HS-5 (cell line): ENCODE measurements at places on chromosomes 3 and 15.

- DNase-seq: no peak
Observed at GRCh38 chr3:196273655-196274054, 13.9 kb downstream of the PCYT1A start.

- DNase-seq: no peak
Observed at GRCh38 chr15:81284256-81285031, 39.5 kb downstream of the STARD5 start.

- peak; percentile 86 for DNase-seq
Observed at GRCh38 chr3:12194209-12194608, 35.5 kb upstream of the TIMP4 start.

GRCh38 chr15:54082836-54083492 is 104.7 kb downstream of the UNC13C start:
- DNase-seq: no peak

- peak; percentile 22 for DNase-seq
Observed at GRCh38 chr3:165903885-165904630, 66.8 kb upstream of the BCHE start.

- no peak for DNase-seq
Observed at GRCh38 chr3:15497964-15498363, 23.5 kb downstream of the COLQ start.

DNA sequence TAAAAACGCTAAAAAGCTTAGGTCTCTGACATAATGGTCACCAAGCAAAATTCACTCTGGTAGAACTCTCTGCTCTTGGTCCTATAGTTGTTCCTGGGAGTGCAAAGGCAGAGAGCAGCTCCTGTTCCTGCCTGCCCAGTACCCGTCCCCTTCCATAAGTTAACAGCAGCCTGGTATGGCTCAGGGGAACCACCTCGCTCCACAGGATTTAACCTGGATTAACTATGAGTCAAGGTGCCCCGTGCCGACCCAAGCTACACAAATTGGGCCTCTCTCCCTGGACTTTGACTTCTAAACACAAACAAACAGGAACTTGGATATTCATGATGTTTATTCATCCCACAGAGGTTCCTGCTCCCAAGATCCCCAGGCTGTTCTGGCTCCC is 32.1 kb downstream of the SCAP start:
- no peak for DNase-seq

DNA sequence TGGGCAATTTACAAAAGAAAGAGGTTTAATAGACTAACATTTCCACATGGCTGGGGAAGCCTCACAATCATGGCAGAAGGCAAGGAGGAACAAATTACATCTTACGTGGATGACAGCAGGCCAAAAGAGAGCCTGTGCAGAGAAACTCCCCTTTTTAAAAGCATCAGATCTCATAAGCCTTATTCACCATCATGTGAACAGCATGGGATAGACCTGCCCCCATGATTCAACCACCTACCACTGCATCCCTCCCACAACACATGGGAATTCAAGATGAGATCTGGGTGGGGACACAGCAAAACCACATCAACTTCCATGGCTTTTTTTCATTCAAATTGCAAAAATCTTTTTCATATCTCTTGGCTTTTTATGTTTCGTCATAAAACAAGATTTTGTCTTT is 67.6 kb upstream of the GADL1 start:
- no peak for DNase-seq

- DNase-seq: no peak
Observed at GRCh38 chr3:61809879-61810278, 248.5 kb downstream of the PTPRG start.

DNA sequence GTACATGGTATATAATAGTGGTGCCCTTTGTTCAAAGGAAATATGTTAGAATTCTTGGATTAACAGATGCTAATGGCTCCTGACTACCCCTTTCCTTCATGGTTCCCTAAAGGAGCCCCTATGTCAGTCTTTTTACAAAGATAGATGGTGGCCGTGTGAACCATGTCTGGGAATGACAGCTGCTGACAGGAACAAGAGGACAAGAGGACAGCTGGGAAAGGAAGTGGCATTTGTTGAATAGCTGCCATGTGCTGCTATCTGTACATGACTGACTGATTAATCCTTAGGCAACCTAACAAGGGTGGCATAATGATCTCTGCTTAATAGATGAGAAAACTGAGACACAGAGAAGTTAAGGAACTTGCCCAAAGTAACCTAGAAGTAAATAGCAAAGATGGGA is 321.7 kb downstream of the ZNF621 start:
- no peak for DNase-seq

DNA sequence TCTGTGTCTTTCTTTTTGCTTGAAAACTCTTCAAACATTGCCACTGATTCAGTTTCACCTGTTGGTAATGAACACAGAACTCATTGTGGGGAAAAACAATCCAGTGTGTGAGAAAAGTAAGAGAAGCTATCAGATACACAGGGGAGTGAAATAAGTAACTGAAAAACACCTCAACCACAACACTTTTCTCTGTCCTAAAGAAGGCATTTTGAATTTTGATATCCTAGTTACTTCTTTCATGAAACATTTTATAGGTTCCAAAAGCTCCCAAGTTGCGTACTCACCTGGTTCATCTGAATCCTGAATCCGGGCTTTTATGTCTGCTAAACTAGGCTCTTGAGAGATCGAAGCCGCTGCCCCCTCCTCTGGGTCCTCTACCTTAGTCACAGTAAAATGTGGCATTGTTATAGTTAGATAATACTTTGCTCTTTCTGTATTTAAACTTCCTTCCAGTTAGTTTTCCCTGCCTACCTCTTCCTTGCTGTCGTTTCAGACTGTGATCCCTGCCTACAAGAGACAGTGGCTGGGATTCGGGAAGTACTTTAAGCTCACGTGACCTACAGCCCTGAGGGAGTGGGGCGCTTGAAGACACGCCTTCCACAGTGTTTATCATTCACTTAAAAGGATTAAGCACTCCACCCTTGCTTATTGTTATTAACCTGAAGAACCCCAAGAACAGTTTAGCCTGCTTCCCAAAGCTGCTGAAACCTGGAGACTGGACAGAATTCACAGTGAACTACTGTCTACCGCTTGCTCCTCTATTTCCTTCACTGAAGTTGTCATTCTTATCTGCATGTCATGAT is 19.1 kb downstream of the SLC12A6 start:
- no peak for DNase-seq

- no peak for DNase-seq
Observed at GRCh38 chr15:39515765-39516164, 65.1 kb upstream of the THBS1 start.

DNA sequence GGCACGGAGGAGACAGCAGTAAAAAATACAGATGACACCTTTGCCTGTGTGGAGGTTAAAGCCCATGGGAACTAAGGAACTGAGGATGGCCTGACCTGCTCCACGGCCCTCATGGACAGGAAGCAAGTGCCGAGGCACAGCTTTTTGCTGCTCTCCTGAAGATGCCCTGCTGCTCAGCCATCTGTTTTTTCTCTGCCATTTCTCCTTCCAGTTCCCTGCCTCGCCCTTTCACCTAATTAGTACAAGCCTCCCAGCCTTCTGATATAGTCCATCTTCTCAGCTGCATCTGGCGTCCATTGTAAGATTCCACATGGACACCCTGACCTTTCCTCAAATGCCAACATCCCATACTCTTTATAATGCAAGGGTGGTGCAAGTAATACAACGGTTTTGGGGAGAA is 11.8 kb upstream of the CXCR6 start:
- DNase-seq: no peak

- no peak for DNase-seq
Observed at GRCh38 chr15:99925661-99926461, 192.6 kb upstream of the LYSMD4 start.

DNA sequence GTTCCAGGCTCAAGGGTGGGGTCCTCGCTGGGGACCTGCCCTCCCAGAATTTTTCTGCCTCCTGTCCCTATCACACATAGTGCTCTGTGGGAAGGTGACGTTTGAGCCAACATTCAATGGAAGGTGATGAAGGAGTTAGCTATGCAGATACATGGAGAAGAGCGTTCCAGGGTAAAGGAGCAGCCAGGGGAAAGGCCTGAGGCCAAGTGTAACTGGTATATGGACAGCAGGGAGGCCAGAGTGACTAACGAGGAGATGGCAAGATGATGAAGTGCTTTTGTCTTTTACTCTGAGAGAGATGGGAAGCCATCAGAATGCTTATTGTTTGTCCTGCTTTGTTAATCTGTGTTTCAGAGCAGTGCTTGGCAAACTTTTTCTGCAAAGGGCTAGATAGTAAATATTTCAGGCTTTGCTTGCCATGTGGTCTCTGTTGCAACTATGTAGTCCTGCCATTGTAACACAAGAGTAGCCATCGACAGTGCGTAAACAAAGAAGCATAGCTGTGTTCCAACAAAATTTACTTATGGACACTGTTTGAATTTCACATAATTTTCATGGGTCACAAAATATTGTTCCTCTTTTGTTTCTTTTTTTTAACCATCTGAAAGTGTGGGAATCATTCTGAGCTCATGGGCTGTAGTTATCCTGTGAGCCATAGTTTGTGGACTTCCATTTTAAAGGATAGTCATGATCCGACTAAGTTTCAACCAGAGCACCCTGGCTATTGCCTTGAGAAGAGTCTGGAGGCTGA is 25.8 kb upstream of the PIAS1 start:
- no peak for DNase-seq

- DNase-seq: no peak
Observed at GRCh38 chr15:38706956-38707355, 142.3 kb upstream of the RASGRP1 start.

- no peak for DNase-seq
Observed at GRCh38 chr15:30923429-30923828, 19.7 kb downstream of the FAN1 start.

- DNase-seq: no peak
Observed at GRCh38 chr3:107910713-107911259, 180.0 kb downstream of the CD47 start.

DNA sequence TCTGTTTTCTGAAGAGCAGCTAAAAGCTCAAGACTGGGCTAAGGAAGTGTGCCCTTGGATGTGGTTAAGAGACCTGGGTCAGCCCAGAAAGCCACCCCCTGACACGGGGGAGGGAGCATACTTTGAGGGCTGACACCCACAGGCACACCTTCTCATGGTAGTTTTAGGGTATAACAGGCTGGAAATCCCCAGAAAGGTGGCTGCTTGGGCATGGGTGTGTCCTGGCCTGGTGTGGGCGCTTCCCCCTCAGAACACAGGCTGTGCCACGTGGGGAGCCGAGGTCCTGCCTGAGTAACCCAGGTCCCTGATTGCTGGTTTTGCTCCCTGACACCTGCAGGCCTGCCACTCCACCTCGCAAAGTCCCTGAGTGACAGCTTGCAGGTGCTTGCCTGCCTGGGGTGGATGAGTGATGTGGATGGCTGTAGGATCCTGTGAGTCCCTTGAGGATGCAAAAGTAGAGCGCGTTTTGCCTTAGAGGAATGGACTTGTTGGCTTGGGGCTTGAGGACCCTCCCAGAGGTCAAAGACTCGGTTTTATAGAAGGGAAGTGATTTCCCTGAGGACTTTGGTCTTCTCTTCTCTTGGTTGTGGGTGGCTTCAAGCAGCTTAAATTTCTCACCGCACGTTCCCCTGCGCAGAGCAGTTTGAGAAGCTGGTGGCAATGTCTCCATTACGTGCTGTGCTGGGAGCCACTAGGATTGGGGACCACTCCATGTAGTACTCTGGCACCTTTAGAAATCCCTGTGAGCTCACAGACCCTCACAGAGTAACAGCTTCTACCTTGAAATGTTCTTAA is 94.4 kb downstream of the DNASE1L3 start:
- DNase-seq: no peak

DNA sequence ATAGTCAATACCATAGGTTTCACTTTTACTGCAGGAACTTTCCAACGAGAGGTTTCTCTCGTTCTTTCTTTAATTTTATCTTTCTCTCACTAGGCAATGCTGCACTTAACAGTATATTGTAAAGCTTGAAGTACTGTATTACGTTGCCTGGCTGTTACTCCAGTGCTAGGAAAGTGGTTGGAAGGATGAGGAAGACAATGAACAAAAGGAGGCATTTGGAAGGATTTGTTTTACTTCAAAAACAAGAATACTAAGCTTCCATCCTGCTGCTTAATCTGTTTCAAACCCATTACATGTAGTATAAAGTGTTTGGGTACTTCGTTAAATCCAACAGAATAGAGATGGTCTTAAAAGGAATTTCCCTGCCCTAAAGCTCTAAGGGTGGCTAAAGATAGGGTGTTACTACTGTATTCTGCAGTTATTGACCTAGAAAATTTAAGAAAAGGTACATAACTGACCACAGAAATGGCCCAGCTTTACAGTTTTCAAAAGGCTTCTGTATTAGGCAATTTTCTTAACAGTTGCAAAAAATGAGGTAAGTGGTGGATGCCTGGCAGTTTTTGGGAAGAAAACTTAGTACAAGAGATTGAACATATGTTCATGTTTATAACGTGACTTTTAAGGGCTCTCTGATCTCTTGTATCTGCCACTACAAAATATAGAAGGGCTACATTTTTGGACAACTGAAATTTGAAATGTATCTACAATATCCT is 785 bp upstream of the IFT57 start:
- DNase-seq: no peak

DNA sequence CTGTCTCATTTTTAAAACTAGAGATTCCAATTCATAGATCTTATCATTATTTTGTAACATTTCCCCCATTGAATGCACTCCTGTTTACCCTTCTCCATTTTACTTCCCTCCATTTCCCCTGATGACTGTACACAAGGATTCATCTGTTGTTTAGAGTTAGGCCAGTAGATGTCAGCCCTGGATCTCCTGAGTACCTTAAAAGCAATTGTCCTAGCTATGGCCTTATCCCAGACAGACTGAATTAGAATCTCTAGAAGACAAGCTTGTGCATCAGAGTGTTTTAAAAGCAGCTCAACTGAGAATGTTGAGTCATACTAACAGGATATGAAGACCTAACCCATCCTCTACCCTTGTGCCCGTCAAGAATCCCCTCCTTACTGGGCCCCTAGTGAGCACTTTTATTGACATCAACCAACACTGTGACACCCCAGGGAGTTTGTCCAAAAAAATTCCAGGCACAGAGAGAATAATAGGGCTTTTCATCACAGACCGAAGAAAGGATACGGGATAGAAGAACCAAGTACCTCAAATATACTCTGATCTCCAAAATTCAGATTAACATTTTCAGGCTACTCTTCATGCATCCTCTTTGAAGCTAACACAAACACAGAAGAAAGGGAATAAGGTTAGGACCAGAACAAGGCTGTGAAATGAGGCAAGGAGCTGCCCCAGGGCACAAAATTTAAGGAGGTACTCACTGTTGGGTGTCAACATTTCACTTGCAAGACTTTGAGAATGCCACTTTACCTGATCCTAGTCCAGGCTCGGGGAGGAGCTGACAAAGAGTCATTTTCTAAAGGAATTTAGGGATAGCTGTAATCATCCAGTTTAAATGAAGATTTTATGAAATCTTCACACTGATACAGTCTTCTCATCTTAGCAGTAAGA is 17.1 kb downstream of the ZBED2 start:
- DNase-seq: peak; percentile 54
